ENCODE measurements at places on chromosomes 5 and 9.

GRCh38 chr5:127848098-127848497, 144.9 kb downstream of the CCDC192 start:
- DNase-seq: no peak

DNA sequence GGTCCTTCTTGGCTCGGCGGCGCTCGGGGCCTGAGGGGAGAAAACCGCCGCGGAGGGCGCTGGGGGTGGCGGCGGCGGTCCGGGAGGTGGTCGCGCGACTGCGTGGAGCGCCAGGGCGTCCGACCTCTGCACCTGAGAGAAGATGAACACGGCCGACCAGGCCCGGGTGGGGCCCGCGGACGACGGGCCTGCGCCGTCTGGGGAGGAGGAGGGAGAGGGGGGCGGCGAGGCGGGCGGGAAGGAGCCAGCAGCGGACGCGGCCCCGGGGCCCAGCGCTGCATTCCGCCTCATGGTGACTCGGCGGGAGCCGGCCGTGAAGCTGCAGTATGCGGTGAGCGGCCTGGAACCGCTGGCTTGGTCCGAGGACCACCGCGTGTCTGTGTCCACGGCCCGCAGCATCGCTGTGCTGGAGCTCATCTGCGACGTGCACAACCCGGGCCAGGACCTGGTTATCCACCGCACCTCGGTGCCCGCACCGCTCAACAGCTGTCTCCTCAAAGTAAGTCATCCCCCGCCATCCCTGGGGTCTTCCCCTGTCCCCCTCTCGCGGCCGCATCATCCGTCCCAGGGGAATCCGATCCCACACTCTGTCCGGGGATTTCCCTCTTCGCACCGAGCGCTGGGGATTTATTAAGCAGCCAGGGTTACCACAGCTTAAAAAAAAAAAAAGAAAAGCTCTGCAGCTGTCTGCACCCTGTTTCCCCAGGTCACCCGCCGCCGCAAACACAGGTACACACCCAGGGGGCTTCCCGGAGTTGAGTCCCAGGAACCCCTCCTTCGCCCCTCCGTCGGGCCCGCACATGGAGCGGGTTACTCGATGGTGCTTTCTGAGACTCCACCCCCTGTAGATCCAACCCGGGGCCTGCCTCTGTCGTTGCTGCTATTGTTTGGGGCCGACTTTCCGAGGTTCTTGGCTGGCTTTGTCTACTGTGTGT, at the start of gene GTF3C4:
Gene GTF3C4, plus strand, starts transcription at position 8 of the 935 bp plus-strand sequence. Its CDS starts 135 bp downstream, at position 143.
- DNase-seq: peak; percentile 5

DNA sequence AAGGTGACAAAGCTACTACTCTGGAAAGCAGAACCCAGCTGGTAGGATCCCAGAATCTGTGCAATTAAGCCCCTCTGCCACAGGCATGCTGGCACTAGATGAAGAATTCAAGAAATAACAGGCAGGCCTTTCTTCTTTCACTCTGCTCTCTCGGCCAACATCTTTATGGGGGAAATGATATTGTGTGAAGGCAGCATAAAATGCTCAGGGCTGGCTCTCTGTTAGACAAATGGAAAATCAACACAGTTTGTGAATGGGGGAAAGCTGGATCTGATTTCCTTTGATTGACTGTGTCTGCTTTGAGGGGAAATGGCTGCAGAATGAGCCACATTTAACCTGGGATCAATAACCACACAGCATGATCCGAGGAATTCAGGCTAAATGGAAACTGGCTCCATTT, 29.1 kb upstream of the AKNA start:
- DNase-seq: no peak

- no peak for DNase-seq
These were observed 344.2 kb downstream of the SPATA31D1 start for GRCh38 chr9:82332774-82333152.

GRCh38 chr5:175823731-175824525, 47.5 kb upstream of the CPLX2 start:
- no peak for DNase-seq

Measured in stimulated activated CD8-positive, alpha-beta memory T cell treated with anti-CD3 and anti-CD28 coated beads, Interleukin-2, amount 100 ng/mL, for 1 hour (primary cell).